GM23248 (cell line): ENCODE measurements at places on chromosomes 7 and 10. TPM values are rescaled to one million over a fixed set of nuclear protein-coding genes. Genes with fewer than 3 reads are reported as not detected.

Gene C10orf143
- total RNA-seq, result 0.76 TPM in 1 of 2 replicates, not detected in the other

Gene FOXP2
- total RNA-seq, result 1.3 and 5.0 TPM in 2 replicates

Gene ITIH2
- total RNA-seq, result not detected in 2 replicates

Gene GTF2I
- total RNA-seq, result 76.0 and 80.2 TPM in 2 replicates

Gene CYP3A7
- not detected in 2 replicates for total RNA-seq
